ENCODE measurements at places on chromosomes 1 and 21.

GRCh38 chr21:35829067-35829466 is 231.3 kb downstream of the SETD4 start:
- no peak for DNase-seq

DNA sequence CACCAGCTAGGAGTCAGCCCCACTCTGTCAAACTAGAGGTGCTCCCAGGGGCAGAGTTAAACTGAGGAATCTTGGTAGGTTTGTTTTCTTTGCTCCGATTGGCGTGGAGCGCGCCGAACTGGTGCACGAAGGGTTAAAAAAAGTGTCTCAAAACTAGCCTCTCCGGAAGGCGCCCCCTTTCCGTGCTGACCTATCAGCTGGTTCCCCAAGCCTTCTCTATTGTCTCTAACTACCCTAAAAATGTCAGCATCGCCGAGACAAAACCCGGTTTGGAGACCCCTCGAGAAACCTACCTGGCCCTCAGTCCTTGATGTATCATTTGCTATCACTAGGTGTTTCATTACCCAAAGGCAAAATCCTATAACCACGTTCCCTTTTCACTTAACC is 2.2 kb downstream of the TGFB2 start:
- no peak for DNase-seq

- DNase-seq, result no peak
These were observed 71.1 kb downstream of the CACNA1E start for GRCh38 chr1:181554465-181554864.

- no peak for DNase-seq
These were observed 13.2 kb downstream of the C21orf91 start for GRCh38 chr21:17805966-17806365.

GRCh38 chr1:70134148-70134547 is 71.2 kb downstream of the LRRC40 start:
- DNase-seq, result no peak

- DNase-seq, result no peak
These were observed 20.8 kb downstream of the ADAMTS5 start for GRCh38 chr21:26945916-26946675.

DNA sequence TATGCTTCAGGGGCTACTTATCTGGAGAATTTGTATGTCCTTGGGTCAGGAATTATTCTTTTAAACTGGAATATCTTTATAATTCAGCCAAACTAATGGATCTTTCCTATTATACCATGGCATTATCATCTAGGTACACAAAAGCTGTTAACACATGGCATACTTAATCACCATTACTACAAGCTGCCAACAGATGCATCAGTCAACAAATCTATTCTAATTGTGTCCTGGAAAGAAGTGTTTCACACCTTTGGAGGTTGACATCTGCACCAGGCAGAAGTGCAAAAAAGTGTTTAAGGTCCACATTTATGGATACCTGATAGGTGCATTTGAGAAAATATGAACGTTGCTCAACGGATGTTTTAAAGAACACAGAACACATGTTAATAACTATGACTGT is 470.2 kb upstream of the ADGRL2 start:
- DNase-seq, result no peak

DNA sequence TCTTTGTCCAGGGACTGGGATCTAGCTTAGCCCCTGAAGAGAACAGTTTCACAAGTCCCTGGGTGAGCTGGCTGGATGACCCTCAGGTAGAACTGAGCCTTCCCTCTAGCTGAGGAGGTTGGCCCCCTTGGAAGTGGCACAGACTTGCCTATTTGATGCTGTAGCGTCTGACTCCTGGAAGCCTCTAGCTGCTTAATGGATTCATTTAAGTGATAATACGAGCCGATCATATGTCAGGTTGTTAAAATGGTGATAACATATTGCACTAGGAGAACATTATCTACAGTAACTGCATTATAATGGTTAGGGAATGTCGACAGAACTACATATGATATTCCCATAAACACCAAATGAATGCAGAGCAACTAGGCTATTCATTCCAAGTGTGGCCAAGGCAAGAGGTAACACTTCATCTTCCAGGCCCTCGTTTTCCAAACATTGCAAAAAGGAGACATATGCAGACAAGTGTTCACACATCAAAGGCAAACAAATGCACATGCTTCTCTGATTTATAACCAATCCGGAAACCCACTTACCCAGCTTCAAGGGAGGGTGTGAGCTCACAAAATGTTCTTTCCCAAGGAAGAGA is 340.1 kb upstream of the PLXNA2 start:
- DNase-seq, result no peak

GRCh38 chr1:159705904-159706256 is 8.5 kb downstream of the CRP start:
- DNase-seq, result no peak

- no peak for DNase-seq
These were observed 58.1 kb downstream of the KIAA0040 start for GRCh38 chr1:175134500-175134899.

DNA sequence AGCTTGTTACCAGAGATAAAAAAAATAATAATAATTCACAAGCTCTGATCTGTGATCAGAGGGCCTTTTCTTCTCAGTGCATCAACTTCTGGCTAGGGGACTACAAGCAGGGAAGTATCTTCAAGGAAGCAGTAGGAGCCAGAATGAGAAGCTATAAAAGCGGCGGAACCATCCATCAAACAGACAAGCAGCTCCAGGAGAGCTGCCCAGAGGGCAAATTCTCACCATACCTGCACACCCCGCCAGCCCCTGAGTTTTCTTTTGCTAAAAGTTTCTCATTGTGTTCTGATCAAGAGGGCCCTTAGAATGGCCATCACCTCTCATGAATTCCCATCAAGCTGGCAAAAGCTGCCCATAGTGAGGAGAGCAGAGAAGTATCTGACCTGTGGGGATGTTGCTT is 99.4 kb downstream of the SMYD2 start:
- DNase-seq, result no peak

DNA sequence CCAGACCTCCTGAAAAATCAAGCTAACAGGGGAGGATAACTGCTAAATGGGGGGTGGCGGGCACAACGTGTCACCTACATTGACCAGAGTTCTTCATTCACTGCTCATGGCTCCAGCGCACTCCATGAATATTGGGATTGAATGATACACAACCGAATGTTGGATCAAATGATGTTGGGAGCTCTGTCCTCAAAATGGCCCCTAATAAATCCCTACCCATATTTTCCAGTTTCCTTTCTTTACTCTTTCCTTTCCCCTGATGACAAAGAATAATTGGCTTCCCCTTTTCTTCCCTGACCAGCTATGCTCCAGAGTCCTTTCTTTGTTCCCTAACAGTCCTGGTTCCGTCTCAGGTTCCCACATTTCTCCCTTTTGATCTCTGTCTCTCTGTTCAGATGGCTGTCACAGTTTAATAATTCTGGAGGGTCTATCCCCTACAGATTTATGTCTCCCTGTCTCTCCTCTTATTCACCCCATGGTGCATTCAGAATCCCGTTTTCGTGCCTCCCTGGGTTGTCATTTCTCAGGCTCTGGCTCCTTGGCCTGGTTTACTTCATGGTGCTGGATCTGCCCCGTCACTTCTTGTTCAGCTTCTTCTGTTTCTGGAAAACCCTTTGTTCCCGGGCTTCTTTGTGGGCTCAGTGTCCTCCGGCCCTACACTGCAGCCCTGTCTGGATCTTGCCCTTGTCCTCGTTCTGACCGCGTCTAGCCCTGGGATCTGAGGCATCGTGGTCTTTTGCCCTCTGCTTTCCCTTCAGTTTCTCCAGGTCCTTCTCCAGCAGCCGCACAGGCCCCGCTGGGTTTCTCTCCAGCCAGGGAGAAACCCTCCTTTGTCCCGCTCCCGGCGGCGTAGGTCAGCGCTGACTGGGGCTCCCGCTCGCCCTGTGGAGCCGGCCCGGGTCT is 78.3 kb downstream of the NDUFS5 start:
- DNase-seq, result no peak

GRCh38 chr1:119366424-119366823 is 2.2 kb upstream of the HAO2 start:
- DNase-seq, result no peak

DNA sequence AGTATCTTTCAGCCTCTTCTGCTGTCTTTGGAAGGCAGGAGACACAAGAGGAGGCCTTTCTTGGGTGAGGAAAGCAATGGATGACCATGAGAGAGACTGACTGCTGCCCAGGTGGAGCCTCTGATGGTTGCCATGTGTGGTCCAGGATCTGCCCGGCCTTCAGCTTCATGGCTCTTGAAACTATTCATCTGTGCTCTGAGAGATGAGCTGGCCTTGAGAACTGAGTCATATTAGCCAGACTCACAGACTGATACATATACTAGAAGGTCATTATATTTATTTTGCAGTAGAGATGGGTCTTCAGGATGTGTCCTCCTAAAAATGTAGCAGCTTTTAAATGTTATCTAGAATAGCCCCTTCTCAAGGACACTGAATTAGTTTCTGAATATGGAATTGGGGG is 33.7 kb downstream of the PTGFRN start:
- DNase-seq, result no peak

GRCh38 chr1:166036092-166036491 is 130.7 kb downstream of the FAM78B start:
- no peak for DNase-seq

GRCh38 chr1:61152066-61152465 is 69.7 kb downstream of the NFIA start:
- DNase-seq, result no peak

GRCh38 chr1:204791453-204792353 is 79.0 kb upstream of the NFASC start:
- peak; percentile 78 for DNase-seq

DNA sequence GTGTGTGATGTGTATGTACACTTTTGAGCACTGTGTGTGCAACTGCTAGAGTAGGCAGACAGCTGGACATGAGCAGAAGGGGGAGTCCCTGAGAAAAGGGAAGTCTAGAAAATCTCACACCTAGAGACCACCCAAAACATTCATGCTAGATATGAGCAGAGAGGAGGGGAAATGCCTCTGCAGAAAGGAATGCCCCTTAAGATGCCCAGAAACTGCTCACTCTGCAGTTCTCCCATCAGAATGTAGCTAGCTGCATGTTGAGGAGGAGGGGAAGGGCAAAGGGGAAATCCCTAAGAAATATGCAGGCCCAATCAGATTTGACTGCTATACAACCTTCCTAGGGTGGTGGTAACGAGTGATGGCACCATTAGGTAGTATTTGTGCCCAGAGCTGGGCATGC is 31.8 kb upstream of the MAGOH start:
- no peak for DNase-seq

- DNase-seq, result no peak
These were observed 380.5 kb upstream of the BRINP3 start for GRCh38 chr1:190858140-190858539.

GRCh38 chr1:243686159-243686558 is 163.9 kb downstream of the AKT3 start:
- DNase-seq, result no peak

DNA sequence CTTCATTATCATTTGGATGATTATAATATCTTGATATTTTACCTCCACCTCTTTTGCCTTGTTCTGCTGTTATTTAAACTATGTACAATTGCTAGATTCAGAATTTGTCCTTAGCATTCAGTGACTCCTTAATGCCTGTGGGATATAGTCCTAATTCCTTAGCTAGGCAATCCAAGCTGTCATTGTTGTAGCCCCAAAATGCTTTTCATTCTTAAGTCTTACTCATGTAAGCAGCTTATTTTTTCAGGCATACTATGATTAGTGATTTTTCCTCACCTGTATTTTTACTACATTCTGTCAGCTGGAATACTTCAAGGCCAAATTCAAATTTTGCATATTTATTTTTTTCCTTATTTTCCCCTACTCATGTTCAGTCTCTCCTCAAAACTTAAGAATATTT is 13.4 kb downstream of the PKN2 start:
- no peak for DNase-seq

GRCh38 chr1:2022063-2022770 is 3.1 kb downstream of the GABRD start:
- DNase-seq, result no peak

DNA sequence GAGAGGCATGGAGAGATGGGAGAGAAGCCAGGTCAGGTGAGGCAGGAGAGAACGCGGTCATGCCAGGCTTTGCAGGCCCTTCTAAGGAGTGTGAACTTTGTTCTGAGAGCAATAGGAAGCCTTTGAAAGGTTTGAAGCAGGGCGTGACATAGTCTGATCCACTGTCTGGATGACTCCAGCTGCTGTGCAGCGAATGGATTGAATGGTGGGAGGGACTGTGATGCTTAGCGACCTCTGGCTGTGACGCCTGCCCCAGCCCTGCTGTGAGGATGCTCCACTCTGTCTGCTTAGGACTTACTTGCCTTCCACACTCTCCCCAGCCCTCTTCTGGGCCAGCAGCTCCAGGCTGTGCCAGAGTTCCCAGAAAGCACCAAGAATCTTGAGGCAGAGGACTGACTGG is 41.8 kb upstream of the POU3F1 start:
- DNase-seq, result no peak

- no peak for DNase-seq
These were observed 83.8 kb downstream of the MRPL37 start for GRCh38 chr1:54283635-54284385.

GRCh38 chr1:184838504-184838951 is 83.9 kb upstream of the EDEM3 start:
- no peak for DNase-seq

- DNase-seq, result peak; percentile 79
These were observed at the start of the genes NIT1 and PFDN2 for GRCh38 chr1:161117759-161118581. Gene NIT1 (plus strand): TSS chr1:161118105. CDS start chr1:161118177, 72 bp downstream. Gene PFDN2 (minus strand): TSS chr1:161118037. CDS start chr1:161118026, 11 bp downstream.

DNA sequence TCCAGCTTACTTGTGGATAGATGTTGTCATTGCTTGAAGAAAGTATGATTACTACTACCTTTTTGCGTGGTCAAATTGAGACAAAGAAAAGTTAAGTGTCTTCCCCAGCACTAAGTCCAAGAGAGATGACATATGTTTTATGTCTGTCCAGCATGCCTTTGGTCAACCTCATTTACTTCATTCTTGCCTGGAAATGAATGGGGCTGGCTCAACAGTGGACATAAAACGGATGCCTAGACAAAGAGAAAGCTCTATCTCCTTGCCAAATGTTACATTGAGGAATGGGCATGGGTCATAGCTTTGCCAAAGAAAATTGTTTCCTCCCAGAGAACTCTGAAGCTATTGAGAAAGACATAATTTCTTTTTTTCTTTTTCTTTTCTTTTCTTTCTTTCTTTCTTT is 82.4 kb upstream of the PLPPR4 start:
- no peak for DNase-seq

DNA sequence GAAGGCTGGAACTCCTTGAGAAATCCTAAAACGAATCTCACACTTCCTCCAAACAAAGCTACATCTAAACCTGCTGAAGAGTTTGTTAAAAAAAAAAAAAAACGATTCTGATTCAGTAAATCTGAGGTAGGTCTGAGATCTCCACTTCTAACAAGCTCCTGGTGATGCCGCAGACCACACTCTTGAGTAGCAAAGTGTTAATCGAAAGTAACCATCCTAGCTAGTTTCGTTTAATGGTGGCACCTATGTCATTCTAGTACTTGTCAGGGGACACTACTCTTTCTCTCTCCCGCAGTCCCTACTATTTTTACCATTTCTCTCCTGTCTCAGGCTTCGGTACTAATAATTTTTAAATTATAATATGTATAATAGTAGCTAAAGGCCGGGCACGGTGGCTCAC is 2.1 kb downstream of the CLCC1 start:
- DNase-seq, result no peak

Measured in activated CD4-positive, alpha-beta T cell treated with anti-CD3 and anti-CD28 coated beads, Interleukin-2, amount 50 U/mL, for 4 hours (primary cell).